Adrenal gland (tissue), 19 donors: ENCODE measurements at places on chromosomes 1 and 21.

DNA sequence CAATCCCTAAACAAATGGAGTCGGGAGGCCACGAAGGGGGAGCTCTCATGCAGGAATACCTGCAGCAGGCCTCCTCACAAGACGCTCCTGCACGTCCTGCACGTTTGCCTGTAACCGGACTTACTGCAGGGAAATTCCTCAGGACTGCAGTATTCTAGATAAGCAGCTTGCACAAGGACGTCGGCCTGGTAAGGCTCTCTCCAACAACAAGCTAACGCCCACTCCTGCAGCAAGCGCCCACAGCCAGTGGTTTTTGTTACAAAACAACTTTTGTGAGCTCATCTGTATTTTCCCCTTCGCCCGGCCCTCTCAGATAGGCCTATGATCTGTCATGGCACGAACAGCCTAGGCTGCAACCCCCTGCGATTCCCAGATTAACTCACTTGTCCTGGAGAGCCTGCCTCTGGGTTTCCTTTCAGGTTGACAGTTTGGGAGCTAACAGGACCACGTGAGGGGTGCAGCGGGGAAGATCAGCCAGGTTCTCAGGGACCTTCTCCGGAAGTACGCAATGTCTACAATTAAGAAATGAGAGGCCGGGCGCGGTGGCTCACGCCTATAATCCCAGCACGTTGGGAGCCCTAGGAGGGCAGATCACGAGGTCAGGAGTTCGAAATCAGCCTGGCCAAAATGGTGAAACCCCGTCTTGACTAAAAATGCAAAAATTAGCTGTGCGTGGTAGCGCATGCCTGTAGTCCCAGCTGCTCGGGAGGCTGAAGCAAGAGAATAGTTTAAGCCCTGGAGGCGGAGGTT is 921 bp upstream of the MIB2 start:
- peak; percentile 84 for DNase-seq

DNA sequence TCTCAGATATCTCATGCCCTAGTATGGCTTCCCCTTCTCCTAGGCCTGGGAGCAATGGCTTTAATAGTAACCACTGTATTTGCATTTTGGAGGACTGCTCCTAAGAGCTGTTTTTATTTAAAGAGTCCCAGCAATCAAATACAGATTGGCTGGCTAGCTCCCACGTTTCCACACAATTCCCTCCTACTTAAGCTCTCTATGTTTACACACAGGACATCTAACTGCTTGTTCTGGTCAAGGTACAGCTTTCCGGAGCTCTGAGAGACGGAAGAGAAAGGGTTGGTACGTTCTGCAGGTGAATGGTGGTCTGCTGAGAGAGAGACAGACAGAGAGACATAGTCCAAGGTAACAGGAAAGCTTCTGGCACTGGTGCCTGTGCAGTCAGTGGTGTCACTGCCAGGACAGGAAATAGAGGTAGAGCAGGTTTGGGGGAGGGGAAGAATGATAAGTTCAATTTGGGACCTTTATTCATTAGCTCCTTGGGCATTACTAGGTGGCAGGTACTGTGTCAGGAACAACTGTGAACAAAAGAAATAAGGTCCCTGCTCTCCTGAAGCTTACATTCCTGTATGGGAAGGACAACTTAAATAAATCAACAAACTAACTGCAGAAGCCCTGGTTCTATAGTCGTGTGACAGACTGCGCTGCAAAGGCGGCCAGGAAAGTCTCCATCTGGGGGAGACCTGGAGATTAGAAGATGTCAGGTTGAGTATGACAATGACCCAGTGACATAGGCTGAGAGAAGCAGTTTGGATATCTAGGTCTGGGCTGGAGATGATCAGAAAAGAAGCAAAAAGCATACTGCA is 1.2 kb upstream of the SLC25A33 start:
- no peak for DNase-seq

- DNase-seq, result no peak
Measured at GRCh38 chr1:223702735-223703667, 9.3 kb upstream of the CAPN2 start.

GRCh38 chr21:38810034-38810825 is 4.5 kb downstream of the ETS2 start:
- DNase-seq, result no peak

DNA sequence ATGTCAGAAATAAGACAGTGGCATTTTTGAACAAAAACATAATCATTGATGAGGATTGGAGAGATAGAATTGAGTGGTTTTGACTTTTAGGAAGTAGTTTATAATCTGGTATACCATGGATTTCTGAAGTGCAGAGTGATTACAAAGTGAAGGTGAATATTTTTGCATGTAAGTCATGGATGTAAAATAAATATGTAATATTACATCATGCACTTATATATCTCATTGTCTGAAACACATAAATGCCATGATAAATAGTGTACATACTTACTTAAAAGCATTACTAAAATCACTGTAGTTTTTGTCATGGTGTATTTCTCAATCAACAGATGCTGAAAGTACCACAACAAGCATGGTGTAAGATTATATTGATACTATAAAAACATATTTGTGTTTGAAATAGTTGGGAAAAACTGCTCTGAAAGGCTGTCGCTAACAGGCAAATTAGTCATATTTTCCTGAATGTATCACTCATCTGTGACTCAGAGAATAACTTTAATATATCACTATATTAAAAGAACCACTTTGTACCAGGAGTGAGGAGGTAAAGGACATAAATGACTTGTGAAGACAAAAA is 24.8 kb upstream of the RGS18 start:
- no peak for DNase-seq

DNA sequence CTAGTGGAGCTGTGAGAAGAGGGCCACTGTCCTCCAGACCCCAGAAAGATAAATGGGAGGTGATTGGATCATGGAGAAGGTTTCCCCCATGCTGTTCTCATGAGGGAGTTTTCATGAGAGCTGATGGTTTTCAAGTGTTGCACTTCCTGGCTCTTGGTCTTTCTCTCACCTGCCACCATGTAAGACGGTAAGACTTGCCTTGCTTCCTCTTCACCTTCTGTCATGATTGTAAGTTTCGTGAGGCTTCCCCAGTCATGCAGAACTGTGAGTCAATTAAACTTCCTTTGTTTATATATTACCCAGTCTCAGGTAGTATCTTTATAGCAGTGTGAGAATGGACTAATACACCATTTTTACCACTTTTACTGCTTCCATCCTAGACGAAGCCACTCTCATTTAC is 27.6 kb downstream of the GPR88 start:
- DNase-seq, result no peak

- DNase-seq, result no peak
Measured at GRCh38 chr1:119531606-119532323, 24.8 kb downstream of the HSD3B1 start.

GRCh38 chr1:167488786-167489185 is 29.5 kb downstream of the CD247 start:
- no peak for DNase-seq

DNA sequence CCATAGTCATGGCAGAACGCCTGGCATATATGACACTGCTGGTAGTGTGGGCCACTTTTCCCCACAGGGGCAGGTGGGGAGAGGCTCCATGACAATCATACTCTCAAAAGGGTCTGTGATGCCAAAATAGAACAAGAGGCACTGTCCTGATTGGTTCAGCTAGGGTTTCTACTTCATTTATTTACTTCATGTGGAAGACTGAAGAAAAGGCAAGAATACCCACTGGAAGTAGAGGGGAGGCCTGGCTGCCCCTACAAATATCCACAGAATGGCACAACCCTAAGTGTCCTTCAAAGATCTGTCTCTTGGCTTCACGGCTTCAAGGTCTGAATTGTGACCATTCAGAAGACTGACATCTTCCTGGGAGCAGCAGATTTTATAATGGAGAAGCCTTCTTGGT is 4.5 kb upstream of the SFT2D2 start:
- no peak for DNase-seq
